T follicular helper cell (primary cell): ENCODE measurements at places on chromosomes 2 and 18.

GRCh38 chr2:203790134-203790852 lies 77.3 kb upstream of the CTLA4 start:
- DNase-seq = no peak

DNA sequence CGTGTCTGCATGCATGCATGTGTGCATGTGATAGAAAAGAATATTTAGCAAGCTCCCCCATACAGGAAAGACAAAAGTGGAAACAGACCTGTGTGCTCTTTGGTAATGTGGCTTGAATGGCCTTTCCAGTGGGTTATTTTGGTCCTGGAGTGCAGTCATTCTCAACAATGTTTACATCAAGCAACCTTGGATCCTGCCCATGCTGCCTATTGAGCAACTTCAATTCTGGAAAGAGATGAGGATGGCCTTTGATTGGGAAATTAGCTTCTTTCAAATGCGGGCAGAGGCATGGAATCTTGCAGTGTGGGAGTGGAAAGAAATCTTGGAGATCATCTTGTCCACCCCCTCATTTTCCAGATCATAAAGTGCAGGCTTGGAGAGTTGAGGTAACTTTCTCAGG lies 87.2 kb upstream of the SMAD2 start:
- DNase-seq = no peak

DNA sequence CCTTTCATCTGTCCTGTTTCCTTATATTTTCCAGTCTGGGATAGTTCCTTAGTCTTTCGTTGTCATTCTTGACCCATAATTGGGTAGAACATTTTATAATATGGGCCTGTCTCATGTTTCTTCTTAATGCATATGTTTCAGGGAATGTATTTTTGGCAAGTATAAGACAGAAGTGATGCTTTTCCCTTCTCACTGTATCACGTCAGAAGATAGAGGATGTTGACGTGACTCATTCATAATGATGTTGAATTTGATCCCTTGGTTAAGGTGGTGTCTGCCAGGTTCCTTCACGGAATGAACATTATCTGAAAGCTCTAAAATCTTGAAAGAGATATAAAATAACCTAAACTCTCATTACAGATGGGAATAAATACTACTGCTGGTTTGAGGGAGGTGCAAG lies 18.8 kb downstream of the CDH7 start:
- no peak for DNase-seq

- peak; percentile 16 for DNase-seq
These were observed 66.2 kb downstream of the ACVR2A start for GRCh38 chr2:147910990-147911473.

GRCh38 chr2:216574046-216574445 lies 59.2 kb upstream of the IGFBP2 start:
- no peak for DNase-seq

GRCh38 chr2:101419096-101419663 lies 31.9 kb upstream of the CREG2 start:
- peak; percentile 36 for DNase-seq

- DNase-seq = no peak
These were observed 374.0 kb upstream of the SLC14A2 start for GRCh38 chr18:45241271-45241670.

- DNase-seq = no peak
These were observed 857.3 kb downstream of the RNF144A start for GRCh38 chr2:7774481-7774880.

- no peak for DNase-seq
These were observed 245.4 kb downstream of the CDH2 start for GRCh38 chr18:27931535-27931934.

- DNase-seq = no peak
These were observed 30.1 kb upstream of the COPS8 start for GRCh38 chr2:237055386-237056100.

DNA sequence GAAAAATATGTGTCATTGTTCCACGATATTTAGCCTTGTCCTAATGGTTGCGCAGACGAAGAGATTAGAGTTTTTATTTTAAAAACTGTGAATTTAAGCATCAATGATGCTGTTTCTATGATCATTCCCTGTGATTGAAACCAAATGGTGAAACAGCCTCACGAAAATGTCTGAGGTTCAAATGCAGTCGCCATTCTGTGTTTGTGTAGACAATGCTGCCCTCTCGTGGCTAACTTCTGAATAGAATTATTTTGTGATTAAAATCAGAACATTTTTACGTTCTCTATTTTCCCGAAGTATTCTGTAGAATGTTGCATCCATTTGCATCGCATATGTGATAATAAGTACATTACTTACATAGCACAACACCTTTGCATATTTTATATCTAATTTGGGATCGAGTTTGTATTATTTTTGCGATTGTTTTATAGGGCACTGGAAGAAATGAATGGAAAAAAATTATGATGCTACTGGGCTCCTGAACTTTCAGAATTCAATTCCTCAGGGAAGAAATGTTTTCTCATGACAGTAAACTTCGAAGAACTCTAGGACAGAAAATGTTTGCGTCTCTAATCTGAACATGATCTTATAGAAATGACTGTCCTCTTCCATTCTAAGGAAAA lies 54.8 kb upstream of the CREB1 start:
- DNase-seq = no peak

- DNase-seq = no peak
These were observed 128.8 kb upstream of the SESTD1 start for GRCh38 chr2:179393481-179393880.

- DNase-seq = no peak
These were observed 249.6 kb downstream of the MTX2 start for GRCh38 chr2:176518823-176519222.

DNA sequence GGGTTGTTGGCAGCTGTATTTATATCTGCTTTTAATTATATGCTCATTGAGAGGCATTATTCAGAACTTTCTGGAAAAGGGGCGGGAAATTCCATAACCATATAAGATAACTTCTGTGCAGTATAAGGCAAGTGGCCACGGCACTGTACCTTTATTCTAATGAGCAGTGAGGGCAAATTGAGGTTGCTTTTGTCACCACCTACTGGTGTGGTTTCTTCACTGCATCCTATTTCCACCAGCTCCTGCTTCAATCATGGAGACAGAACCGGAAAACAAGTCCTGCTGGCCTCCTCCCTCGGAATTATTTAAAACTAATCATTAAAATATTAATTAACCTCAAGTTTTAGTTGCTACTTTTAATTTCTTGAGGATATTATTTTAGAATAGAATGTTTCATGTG lies 759.4 kb downstream of the CBLN2 start:
- DNase-seq = no peak

DNA sequence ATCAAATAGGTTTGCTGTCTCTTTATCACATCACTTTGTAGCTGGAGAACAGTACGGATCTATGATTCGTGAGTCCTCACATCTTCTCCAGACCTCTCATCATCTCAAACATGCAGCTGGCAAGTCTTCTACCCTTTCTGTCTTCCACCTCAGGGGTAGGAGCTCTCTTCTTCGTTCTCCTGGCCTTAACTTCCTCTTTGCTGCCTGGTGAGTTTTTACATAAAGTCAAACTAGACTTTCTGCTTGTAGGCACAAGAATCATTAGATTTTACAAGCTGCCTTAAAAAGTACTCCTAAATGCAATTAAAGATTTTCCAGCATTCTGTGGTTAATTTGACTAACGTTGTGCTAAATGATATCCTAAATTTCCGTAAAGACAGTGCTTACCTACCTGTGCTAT lies 43.7 kb upstream of the TANK start:
- DNase-seq = no peak

GRCh38 chr2:386406-387103 lies 98.7 kb upstream of the ALKAL2 start:
- no peak for DNase-seq

GRCh38 chr18:27235218-27235870 lies 50.2 kb upstream of the CHST9 start:
- DNase-seq = no peak

DNA sequence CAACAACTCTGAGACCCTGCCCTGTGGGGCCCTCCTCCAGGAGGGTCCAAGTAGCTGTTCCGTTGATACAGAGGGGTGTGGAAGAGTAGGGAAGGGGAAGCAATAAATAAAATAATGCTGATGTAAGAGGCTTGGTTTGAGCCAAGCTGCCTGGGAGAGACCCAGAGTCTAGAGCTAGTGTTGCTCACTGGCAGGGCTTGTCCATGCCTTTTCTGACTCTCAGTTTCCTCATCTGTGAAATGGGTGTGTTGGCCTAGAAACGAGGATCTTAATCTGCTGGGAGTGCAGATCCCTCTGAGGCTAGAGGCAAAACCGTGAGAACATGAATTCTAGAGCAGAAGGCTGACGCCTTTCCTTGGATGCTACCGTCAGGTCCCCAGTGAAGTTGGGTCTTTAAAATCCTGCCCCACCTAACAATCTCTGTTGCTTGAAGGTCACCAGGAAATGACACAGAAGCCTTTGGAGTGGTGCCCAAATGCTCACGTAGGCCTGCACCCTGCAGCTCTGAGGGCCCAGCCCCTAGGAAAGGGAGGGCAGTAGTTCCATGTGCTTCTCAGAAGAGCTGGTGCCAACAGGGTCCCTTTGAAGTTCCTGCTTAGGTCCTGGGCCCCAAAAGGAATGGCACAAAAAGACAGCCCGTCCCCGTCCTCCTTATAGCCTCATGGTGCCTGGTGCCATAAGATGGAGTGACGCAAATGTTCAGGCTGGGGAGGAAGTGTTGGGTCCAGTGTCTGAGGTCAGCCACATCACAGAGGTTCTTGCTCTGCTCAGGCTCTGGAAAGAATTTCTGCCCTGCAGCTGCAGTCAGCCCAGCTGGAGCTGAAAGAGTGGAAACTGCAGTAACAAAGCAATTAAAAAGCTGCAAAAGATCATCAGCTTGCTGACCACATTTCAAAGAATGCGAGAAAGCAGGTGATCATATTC lies 73.2 kb upstream of the SMAD2 start:
- DNase-seq = no peak

- no peak for DNase-seq
These were observed 17.8 kb downstream of the CRIM1 start for GRCh38 chr2:36373149-36373926.

DNA sequence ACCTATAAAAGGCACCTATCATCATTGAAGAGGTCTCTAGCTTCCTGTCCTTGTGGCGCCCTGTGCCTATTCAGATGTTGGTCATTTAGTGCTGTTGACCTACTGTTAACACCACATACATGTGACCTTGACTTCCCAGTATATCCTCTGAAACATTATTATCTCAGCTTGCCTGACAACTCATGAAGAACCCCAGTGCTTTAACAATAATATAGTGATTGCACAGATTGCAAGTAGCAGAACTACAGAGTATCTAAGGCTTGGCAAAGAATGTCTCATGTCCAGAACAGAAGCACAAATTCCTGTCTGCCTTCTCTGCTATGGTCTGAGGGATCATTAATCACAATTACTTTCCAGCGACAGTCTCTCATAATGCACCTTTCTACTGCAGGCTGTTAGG lies 165.3 kb downstream of the LCLAT1 start:
- DNase-seq = no peak

GRCh38 chr18:8301427-8302172 lies 307.6 kb upstream of the RAB12 start:
- no peak for DNase-seq

- no peak for DNase-seq
These were observed 370.7 kb upstream of the RAB12 start for GRCh38 chr18:8238507-8238906.

DNA sequence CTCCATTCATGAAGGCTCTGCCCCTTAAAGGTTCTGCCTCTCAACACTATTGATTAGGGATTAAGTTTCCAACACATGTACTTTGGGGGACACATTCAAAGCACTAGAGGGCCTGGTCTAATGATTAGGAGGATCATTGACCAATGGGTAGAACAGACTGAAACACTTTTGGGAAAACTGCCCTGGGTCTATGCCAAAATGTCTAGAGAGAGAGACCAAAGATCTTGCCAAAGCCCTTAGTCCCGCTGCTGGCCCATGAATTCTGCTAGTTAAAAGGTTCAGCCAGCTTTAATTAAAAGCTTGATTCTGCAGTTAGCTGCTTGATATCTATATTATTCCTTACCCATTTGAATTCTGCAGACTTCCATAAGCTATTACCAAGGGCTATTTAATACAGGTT lies 613.2 kb downstream of the SLC4A3 start:
- no peak for DNase-seq

DNA sequence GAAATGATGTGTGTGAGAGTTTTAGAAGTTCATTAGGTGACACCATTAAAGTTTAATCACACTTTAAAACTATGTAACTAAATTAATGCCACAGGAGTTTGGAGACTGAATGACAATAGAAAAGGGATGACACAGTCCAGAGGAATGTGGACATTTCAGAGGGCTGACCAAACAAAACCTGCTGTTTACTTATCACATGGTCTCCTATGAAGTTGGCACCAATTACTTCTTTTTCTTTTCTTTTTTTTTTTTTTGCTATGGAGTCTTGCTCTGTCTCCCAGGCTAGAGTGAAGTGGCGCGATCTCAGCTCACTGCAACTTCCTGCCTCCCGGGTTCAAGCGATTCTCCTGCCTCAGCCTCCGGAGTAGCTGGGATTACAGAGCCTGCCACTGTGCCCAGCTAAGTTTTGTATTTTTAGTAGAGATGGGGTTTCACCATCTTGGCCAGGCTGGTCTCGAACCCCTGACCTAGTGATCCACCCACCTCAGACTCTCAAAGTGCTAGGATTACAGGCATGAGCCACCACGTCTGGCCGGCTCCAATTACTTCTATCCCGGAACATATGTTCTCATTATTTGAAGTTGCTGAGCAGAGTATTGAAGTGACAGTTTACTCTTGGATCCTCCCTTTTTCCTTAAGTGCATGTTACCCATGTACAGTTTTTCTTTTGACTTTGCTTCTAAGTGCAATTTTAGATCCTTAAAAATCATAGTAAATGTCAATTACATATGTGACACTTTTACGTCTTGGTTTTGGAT lies 4.3 kb downstream of the AGPS start:
- DNase-seq = no peak

DNA sequence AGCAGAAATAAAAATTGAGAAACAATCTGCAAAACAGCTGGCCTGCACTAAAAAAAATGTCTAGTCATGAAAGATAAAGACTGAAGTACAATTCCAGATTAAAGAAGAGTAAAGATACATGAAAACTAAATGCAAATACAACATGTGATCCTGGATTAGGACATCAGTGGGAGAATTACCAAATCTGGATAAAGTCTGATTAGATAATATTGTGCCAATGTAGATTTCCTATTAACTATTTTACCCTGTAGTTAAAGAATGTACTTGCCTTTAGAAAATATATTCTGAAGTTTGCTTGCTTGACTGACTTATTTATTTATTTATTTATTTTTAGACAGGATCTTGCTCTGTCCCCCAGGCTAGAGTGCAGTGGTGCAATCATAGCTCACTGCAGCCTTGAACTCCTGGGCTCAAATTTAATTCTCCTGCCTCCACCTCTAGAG lies 58.7 kb downstream of the ASXL2 start:
- DNase-seq = no peak

GRCh38 chr2:32626639-32627221 lies 1.1 kb upstream of the TTC27 start:
- no peak for DNase-seq

GRCh38 chr2:218265626-218266025 lies 4.3 kb downstream of the AAMP start:
- DNase-seq = no peak

GRCh38 chr2:133506996-133507395 lies 61.3 kb downstream of the NCKAP5 start:
- no peak for DNase-seq
